ENCODE measurements at places on chromosomes 13 and 19. TPM values are rescaled to one million over a fixed set of nuclear protein-coding genes. Genes with fewer than 3 reads are reported as not detected.

Gene LRRC8E
- 0.61 TPM for polyA plus RNA-seq

Gene NCR1
- polyA plus RNA-seq: 0.16 TPM

Gene PALM
- polyA plus RNA-seq: 8.0 TPM

Gene EGLN2
- polyA plus RNA-seq: 121 TPM

Gene LRG1
- 7.1 TPM for polyA plus RNA-seq

Gene GNG7
- 2.8 TPM for polyA plus RNA-seq

Gene ZNF763
- 2.4 TPM for polyA plus RNA-seq

Gene NFKBIB
- polyA plus RNA-seq: 38.2 TPM

Gene TSSK6
- polyA plus RNA-seq: 1.1 TPM

Gene GRK1
- not detected for polyA plus RNA-seq

Gene ZNF677
- polyA plus RNA-seq: 5.9 TPM

Gene F10
- 3.8 TPM for polyA plus RNA-seq

Gene CASP14
- not detected for polyA plus RNA-seq

Gene FFAR2
- 4.6 TPM for polyA plus RNA-seq

Gene ATP8B3
- polyA plus RNA-seq: 0.80 TPM

Gene NKG7
- 1.5 TPM for polyA plus RNA-seq

Gene SMIM44
- polyA plus RNA-seq: not detected
